ENCODE measurements at places on chromosomes 2 and 18.

DNA sequence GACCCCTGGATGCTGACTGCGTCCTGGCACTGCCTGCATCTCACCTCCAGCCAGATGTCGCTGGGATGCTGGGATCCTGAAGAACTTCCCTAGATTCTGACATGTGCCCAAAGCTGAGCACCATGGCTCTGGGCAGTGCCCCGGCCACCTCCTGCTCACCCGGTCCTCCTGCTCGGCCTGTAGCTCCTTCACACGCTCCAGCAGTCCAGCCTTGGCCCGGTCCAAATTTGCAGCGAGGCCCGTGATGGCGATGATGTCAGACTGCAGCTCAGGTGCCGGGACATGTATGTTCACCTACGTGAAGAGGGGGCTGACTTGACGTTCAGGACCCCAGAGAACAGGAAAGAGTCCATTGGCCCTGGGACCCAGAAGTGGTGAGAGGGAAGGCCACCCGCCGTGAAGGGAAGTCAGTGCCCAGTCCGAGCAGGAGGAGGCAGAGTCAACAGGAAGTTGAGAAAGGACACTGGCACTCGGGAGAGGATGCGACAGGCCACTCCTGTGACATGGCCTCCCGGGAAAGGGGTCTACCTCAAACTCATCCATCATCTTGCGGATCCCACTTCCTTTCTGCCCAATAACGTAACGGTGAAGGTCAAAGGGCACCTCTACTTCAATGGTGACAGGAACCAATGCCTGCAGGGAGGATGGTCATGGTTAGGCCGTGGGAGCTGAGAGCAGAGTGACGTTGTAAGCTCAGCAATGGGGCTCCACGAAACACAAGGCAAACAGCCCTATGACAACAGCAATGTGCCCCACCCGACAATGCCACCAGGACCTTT is 46.7 kb downstream of the ANO7 start:
- no peak for DNase-seq

GRCh38 chr2:160389875-160390274 is 103.7 kb downstream of the RBMS1 start:
- no peak for DNase-seq

- no peak for DNase-seq
Measured at GRCh38 chr2:220370764-220371163, 743.3 kb downstream of the SLC4A3 start.

DNA sequence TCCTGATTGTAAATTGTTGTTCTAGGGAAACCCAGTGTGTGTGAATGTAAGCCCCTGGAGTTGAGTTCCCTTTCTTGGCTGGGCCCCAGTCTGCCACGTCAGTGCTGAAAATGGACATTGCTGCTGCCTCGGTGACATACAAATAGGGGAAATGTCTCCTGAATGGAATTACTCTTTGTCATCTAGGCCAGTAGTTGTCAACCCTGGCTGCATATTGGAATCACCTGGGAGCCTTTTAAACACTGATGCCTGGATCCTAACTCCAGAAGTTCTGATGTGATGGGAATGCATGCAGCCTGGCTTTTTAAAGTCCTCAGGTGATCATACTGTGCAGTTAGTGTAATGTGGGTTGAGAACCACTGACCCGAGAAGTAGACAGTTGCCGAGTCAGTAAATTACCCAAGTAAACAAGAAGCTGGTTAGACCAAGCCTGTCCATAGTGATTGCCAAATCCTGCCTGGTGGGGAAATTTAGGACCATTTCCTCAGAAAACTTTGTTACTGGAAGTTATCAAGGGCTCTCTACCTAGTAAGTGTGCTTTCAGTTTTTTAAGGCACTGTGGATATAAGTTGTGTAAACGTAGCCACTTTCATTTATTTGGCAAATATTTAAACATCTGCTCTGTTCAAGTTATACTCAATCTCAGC is 27.6 kb upstream of the IL1R1 start:
- no peak for DNase-seq

DNA sequence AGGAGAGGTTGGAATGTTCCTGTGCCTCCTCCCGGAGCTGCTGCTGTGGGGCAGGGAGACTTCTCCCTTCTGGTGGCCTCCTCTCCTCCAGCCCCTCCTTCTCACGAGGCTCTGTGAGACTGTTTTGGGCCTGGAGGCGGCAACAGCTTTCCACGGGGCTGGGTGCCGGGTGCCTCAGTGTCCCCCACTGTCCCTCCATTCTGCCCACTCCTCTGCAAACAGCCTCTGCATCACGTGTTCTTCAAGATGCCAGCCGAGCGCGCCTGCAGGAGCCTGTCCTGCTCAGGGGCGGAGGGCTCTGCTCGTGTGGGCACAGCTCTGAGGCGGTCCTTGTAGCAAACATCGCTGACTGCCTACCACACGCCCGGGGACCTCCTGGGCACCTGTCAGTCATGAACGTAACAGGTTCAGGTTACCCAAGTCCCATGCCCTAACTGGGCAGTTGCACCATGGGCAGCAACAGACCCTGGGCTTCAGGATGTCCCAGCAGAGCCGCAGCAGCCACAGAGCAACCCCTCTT is 70.8 kb downstream of the RRM2 start:
- no peak for DNase-seq

DNA sequence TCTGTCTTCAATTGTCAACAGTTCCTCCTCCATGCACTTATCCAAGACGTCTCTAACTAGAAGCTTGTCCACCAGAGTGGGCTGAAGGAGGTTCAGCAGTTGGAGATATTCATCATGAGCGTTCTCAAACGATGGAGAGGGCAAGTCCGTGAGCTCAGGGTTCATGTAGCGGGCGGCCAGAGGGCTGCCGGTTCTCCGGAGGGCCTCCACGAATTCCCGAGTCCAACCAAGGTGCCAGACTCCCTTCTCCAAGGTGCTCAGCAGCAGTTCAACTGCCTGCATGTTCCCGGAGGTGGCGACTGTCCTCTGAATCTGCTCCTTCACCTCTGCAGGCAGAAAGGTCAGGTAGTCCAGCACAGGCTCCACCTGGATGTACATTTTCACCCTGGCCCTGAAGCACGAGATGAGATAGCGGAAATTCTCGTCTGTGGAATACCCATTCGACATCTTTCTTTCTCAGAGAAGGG is 590 bp downstream of the IFIH1 start:
- no peak for DNase-seq

DNA sequence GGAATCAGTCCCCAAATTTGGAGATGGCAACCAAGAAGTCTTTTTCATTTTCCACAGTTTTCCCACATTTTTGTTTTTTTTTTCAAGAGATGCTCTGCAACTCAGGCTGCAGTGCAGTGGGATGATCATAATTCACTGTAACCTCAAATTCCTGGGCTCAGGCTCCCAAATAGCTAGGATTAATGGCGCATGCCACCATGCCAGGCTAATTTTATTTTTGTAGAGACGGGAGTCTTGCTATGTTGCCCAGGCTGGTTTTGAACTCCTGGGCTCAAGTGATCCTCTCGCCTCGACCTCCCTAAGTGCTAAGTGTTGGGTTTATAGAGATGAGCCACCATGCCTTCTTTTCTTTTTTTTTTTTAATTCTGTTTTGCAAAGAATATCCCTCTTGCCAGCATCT is 35.2 kb downstream of the PCBP1 start:
- no peak for DNase-seq

- DNase-seq: no peak
Measured at GRCh38 chr18:9697121-9697520, 11.0 kb upstream of the RAB31 start.

GRCh38 chr2:119862127-119862889 is 102.6 kb downstream of the PTPN4 start:
- DNase-seq: no peak

GRCh38 chr2:109201465-109202327 is 72.7 kb downstream of the SH3RF3 start:
- DNase-seq: no peak

DNA sequence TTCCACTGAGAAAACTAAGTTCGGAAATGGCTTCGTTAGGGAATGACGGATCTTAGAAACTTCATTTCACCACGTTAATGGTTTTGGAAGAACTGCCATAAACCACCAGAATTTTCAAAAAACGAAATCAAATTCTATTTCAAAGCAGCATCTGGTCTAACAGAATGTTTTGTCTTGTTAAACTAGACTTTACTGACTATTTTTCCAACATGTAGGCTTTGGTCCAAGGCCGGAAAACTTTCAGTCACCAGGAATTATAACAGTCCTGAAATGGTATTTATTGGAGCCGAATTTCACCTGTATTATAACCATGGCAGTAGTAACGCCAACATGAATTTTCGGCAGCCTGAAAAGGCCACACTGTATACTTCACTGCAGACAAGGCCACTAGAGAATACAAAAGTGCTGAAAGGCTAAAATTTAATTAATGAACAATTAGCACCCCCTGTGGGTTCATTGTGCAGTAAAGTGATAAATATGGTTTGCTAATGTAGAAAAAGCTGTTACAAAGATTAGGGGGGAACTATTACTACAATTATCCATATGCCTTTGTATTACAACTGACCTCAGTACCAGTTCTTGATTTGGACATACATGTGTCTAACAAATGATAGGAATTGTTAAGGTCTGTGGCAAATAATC is 116.4 kb downstream of the ZNF521 start:
- DNase-seq: no peak

DNA sequence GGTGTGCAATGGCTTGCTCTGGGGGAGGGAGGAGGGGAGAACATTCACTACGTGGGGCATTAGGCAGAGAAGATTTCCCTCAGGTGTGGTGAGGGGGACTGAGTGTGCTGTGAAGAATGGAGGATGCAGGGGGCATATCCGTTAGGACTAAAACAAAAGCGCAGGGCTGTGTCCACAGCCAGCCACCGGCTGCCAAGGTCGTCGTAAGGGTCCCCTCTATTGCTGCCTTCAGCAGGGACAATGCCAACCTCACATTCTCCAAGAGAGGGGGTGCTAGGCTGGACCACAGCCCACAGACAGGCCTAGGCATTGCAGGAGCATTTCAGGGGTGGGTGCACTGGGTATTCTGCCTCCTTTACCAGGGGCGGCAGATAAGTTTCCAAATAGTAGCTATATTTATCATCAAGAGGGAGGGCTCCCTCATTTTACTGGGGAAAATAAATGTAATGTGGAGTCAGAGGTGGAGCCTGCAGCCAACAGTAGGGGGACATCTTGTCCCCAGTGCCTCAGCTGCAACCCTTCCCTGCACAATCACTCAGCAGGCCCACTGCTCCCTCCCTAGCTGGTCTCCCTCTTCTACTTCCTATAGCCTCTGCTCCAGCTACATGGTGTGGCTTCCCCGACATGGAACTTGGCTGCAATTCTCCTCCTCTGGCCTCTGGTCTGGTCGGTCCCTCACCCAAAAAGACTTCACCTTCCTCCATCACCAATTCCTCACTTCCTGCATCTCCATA is 74.9 kb upstream of the OTOF start:
- no peak for DNase-seq

DNA sequence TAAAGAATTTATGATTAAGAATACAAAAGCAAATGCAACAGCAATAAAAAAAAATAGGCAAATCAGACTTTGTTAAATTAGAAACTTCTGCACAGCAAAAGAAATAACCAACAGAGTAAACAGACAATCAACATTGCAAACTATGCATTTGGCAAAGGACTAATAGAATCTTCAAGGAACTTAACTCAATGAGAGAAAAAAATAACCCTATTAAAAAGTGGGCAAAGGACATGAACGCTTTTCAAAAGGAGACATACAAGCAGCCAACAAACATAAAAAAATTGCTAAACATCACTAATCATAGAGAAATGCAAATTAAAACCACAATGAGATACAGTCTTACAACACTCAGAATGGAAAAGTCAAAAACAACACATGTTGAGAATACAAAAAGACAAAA is 166.0 kb upstream of the DSEL start:
- DNase-seq: no peak

DNA sequence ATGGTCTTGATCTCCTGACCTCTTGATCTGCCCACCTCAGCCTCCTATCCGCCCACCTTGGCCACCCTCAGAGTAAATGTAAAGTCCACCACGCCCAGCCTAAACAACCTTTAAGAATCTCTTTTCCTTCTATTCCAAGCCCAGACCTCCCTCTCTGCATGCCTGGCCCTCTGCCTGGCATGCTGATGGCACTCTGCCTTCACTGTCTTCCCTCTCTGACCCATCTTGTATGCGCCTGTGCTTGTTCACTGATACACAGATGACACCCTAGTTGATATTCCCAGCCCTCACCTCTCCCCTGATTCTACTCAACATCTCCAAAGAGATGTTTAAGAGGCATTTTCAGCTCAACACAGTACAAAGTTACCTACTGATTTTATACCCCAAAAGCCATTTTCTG is 466.8 kb upstream of the MEX3C start:
- no peak for DNase-seq

- DNase-seq: no peak
Measured at GRCh38 chr2:96954011-96954846, 32.2 kb downstream of the FAM178B start.

- DNase-seq: no peak
Measured at GRCh38 chr2:170774074-170774473, 3.9 kb downstream of the ERICH2 start.
